ENCODE measurements at places on chromosomes 6 and 20. TPM values are rescaled to one million over a fixed set of nuclear protein-coding genes. Genes with fewer than 3 reads are reported as not detected.

The SPATS1 gene
- total RNA-seq: not detected

The TMX4 gene
- 61.9 TPM for total RNA-seq

The CRISP2 gene
- not detected for total RNA-seq

The SLC17A4 gene
- not detected for total RNA-seq

The SLC35D3 gene
- not detected for total RNA-seq

The SEL1L2 gene
- total RNA-seq: not detected

The PHACTR1 gene
- total RNA-seq: 0.11 TPM

The HLA-DMB gene
- 8.5 TPM for total RNA-seq

The FUT9 gene
- total RNA-seq: not detected

The CDH4 gene
- 0.05 TPM for total RNA-seq

The TUBB2B gene
- total RNA-seq: 0.30 TPM

All from T-helper 2 cell treated with Interferon-gamma antibody and Interleukin-4, amounts not matched to agents 100 ng/mL and 5 ng/mL, for 36 hours (primary cell).